ENCODE measurements at places on chromosomes 5 and 9.

- DNase-seq: no peak
Observed at GRCh38 chr9:98520221-98520960, 188.3 kb downstream of the GABBR2 start.

DNA sequence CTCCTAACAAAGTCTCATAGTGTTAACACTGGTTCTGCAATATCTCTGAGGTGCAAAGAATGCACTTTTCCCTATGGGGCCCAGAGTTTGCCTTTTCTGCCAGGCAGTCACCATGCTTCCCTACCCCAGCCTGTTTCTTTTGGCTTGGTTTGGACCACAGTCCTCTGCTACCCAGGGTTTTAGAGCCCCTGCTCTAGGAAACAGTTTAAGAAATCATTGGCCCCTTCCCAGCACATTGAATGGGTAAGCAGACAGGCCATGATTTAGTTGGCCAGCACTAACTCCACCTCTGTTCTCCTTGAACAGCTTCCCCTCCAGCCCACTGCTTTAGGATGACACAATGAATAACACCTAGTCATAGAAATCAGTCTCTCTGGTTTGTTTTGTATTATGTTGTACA, 73.2 kb downstream of the UBAP1 start:
- DNase-seq: no peak

DNA sequence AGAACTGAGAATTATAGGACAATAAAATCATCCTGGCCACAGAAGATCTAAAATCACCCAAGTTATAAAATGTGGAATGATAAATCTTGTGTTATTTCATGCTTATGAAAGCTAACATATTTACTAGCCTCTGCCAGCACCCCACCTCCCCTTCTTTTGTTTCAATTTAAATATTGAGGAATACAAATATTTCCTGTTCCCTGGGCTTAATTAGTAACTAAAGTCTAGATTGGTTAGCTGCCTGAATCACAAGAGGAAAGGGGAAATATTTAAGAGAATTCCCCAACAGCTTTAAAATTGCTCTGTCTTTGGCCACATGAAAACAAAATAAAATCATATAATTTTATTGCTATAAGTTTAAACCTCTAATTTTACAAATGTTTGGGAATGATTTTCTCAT, 287.0 kb downstream of the PRELID2 start:
- DNase-seq: no peak

GRCh38 chr5:141657937-141658545, 6.8 kb upstream of the FCHSD1 start:
- peak; percentile 80 for DNase-seq

GRCh38 chr9:135134268-135135022, 47.0 kb downstream of the OLFM1 start:
- no peak for DNase-seq

- peak; percentile 71 for DNase-seq
Observed at GRCh38 chr5:112776301-112776856, 38.7 kb downstream of the APC start.

DNA sequence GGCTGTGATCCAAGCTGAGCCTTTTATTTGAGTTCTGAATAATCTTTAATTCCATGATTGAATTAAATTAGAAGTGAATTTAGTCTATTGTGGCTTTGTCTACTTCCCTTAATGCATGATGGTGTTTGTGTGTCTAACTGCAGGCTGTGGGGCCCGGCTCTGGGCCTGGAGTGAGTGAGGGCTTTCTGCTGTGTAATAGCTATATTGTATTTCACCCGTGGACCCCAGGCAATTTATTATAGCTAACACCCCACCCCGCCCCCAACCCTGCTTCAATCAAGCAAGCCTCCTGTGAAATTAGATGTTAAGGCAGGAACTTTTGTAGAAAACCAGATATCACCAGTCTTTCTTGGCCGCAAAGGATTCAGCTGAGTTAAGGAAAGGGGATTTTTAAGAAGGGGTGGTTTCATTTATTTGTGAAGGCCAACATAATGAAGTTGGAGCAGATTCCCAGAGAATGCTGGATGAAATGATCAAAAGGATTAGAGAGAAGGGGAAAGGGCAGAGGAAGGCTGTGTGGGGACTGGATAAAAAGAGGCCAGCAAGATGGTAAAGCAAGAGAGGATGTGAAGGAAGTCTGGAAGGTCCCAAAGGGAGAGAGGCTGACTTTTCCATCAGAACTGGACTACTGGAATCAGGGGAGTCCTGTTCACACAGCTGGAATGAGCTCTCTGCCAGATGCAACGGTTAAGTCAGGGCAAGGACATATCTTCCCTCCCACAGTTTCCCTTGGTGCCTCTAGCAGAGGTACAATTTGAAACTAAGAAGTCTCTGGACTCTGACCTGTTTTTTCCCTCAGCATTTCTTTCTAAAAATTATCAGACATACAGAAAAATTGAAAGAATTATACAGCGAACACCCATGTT, 125.3 kb upstream of the SAP30L start:
- DNase-seq: no peak

DNA sequence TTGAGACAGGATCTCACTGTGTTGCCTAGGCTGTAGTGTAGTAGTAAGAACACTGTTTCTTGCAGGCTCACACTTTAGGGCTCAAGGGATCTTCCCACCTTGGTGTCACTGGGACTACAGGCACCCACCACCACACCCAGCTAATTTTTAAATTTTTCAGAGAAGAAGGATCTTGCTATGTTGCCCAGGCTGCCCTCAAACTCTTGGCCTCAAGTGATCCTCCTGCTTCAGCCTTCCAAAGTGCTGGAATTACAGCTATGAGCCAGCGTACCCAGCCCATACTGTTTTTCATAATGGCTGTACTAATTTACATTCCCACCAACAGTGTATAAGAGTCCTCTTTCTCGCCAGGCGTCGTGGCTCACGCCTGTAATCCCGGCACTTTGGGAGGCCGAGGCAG, 5.1 kb downstream of the STX17 start:
- no peak for DNase-seq

DNA sequence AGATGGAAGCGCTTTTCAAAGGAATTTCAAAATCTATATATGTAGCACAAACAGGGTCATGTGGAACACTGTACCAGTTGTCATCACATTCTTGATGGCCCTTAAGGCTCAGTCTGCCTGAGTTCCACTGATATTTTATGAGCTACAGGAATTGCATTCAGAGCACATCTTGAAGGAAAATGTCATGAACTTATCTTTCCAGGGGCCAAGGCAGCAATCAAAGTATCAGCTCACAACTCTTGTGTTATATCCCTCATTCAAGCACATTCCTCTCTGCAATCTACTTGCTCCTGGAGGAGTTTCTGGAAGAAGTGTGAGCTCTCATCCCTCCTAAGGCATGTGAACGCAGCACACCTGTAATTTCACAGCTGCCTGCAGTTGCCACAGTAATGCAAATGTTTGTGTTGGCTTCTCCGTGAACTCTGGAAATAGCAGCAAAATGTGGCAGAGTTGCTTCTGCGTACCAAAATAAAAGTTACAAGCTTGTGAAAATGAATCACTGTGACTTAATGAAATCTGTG, 89.7 kb upstream of the EQTN start:
- DNase-seq: no peak

DNA sequence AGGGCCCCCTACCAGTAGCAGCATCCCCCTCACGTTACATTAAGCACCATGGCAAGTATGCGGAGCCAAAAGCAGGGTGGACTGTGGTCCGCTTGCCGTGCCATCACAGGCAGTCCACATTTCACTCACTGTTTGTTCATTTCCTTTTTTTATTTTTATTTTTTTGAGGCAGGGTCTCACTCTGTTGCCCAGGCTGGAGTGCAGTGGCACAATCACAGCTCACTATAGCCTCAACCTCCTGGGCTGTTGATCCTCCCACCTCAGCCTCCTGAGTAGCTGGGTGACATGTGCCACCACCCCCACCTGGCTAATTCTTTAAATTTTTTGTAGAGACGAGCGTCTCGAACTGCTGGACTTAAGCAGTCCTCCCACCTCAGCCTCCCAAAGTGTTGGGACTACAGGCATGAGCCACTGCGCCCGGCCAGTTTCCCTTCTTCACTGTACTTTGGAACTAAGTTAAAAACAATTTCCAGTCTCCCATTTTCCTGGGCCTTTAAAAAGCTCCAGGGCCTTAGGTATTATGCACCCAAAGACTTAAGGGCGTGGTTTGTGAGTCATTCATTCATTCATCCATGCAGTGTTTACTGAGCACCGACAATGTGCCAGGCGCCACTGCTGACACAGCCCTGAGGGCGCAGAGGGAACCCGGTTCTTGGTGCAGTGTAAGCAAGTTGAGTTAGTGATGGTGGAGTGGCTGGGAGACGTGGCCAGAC, 19.9 kb downstream of the PRRX2 start:
- DNase-seq: peak; percentile 97

DNA sequence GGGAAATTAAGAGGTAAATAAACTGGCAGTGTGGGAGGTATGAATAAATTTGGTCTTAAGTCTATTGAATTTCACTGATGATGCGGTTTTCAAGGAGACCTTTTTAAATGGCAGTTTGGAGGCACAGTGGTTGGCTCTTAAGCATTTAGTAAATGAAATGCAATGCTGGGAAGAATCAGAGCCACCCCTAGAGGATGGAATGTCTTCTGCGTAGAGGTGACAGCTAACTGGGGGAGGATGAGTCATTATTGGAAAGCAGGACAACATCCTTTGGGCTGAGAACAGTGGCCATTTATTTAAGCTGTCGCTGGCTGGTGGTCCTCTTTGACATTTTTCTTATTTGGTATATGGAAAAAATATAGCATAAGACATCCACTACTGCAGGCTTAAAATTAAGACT, 163.2 kb downstream of the SH3GL2 start:
- peak; percentile 4 for DNase-seq

DNA sequence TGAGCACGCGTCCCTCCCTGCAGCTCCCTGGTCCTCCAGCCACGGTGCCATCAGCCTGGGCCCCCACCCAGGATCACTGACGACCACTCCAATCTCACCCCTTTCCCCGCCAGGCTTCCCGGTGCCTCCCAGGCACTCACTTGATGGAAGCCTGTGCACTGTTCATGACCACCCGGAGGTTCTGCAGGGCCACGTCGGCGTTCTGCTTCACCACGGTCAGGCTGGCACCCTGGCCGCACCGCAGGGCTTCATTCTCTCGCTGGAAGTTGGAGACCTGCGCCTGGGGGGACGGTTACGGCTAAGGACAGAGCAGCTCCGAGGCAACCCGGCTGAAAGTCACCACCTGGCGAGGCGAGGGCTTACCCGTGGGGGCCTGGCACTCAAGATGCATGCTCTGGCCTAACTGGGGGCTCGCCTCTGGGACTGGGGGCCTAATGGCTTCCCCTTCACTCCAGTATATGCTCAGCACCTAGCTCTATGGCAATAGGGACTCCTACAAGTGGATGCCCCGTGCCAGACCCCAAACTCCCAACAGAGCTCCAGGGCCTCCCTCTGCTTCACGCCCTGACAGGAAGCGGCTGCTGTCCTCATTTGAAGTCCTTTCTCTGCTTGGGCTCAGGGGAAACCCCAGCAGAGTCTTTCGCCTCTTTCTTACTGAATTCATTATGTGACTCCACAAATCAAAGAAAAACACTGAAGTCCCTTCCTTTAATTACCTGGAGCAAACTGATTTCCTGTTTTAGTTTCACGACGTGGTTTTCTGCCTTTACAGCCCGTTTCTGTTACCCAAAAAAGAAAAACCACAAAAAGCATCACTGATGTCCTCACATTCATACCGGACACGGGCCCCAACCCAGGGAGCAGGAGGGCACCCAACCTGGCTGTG, 4.2 kb upstream of the SNAPC4 start:
- DNase-seq: no peak

GRCh38 chr5:80189201-80189600, 66.6 kb downstream of the SERINC5 start:
- DNase-seq: no peak

Data from epithelial cell of esophagus (primary cell).